ENCODE measurements at places on chromosomes 13 and 19.

GRCh38 chr19:5309438-5310204 lies 31.0 kb downstream of the PTPRS start:
- no peak for DNase-seq

DNA sequence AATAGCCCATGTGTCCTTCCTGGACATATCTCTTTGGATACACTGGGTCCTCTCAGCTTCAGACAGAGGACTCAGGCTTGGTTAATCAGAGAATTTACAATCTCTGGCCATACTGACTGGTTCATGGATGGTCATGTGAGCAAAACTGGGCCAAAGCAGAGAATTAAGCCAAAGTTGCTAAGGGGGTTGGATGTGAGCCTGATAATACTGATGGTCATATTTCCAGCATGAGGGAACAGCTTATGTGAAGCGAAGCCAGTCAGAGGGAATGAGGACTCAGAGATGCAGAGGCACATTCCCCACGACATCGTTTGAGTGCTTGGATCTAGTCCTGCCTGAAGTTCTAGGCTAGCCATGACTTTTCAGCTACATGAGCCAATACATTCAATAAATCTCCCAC lies 22.0 kb upstream of the LRRC4B start:
- DNase-seq: no peak

- no peak for DNase-seq
These were observed 50.3 kb downstream of the GSX1 start for GRCh38 chr13:27842571-27842970.

GRCh38 chr19:43983544-43983911 lies 460 bp upstream of the ZNF155 start:
- DNase-seq: no peak

GRCh38 chr19:11984986-11985385 lies 20.1 kb downstream of the ZNF763 start:
- DNase-seq: no peak

GRCh38 chr13:23985839-23986238 lies 88.5 kb upstream of the C1QTNF9B start:
- DNase-seq: no peak

DNA sequence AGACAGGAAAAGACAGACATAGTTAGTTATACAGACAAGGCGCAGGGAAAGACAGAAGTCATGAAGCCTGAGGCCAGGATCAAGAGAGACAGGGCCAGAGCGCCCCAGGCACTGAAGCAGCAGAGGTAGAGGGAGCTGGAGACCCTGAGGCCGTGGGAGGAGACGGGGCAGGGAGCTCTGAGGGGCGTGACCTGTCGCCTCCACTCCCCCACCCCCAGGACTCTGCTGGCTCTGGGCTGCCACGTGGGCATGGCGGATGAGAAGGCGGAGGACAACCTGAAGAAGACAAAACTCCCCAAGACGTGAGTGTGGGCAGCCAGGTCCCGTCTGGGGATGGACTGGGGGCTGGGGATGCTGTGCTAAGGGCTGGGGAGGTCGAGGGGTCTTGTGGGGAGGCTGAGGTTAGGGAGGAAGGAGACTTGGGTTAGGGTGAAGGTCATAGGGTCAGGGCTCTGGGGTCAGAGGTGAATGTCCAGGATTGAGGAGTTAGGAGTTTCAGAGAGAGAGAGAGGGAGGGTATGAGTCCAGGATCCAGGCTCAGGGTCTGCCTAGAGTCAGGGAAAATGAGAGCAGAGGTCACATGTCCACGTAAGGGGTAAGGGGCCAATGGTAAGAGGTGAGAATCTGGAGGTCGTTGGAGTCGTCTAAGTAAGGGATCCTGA lies 31.1 kb downstream of the RYR1 start:
- DNase-seq: no peak
